ENCODE measurements at places on chromosomes 7 and 10.
A peak's percentile ranks its signal among the peaks of the same experiment; 100 is the strongest.

DNA sequence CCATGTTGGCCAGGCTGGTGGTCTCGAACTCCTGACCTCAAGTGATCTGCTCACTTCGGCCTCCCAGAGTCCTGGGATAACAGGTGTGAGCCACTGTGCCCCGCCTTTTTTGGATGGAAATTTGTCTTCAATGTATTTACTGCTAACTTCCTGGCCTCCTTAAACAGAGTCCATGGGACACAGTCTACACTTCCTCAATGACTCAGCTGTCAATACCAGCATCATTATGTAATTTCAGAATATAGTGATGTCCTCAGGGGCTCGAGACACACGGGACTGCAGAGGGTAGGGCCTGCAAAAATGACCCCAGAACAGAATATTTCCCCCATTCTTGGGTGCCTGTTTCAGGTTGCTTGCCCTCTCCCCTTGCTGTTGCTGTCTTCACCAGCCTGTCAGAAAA, 31.1 kb downstream of the CAMK2G start:
- DNase-seq = no peak

DNA sequence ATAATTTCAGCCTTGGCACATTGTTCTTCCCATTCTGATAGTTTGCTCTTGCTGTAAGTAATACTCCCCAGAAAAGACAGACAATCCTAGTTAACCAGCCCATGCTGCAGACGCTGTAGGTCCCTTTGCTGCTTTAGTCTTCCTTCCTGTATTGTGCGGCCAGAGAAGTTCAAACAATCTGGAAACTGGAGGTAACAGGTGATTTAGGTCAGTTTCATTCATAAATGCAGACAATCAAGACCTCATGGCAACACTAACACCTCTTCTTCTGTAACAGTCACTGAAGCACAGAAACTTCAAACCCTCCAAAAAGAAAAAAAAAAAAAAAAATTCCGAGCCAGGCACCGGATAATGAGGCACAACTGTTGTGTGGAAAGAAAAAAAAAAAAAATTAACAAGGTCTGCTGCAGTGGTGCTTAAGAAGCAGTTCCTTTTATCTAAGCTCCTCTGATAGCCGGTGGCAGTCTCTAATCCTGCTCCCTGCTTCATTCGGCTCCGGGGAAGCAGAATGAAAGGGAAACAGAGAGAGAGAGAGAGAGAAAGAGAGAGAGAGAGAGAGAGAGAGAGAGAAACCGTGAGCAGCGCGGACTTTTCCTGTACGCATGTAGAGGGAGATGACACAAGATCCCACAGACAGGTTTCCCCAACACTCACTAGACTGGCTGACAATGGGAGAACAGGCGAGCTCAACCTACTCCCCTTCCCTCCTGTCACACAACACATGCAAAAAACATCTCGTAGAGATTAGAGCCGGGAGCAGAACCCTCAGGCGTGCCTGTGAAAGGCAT, at the start of gene SEMA3A:
Gene SEMA3A (minus strand): TSS at position 306 of the 788 bp plus-strand sequence. CDS start 203 bp downstream, at position 103.
- DNase-seq = peak; percentile 39

DNA sequence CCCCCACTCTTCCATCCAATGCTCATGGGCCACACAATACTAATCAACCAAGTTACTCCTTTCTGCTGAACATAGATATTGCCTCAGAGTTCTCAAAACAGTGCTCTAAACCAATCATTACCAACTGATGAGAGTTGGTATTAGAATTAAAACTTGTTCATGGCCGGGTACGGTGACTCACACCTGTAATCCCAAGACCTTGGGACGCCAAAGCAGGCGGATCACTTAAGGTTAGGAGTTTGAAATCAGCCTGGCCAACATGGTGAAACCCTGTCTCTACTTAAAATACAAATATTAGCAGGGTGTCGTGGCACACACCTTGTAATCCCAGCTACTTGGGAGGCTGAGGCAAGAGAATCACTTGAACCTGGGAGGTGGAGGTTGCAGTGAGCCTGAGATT, 8.2 kb downstream of the TM9SF3 start:
- no peak for DNase-seq

GRCh38 chr7:36937754-36938563, 213.7 kb upstream of the AOAH start:
- peak; percentile 32 for DNase-seq

GRCh38 chr7:2821161-2821841, 22.8 kb downstream of the GNA12 start:
- DNase-seq = peak; percentile 82

GRCh38 chr10:77237120-77237519, 400.5 kb downstream of the KCNMA1 start:
- DNase-seq = no peak

- no peak for DNase-seq
Measured at GRCh38 chr10:120543291-120543690, 86.3 kb downstream of the PLPP4 start.

GRCh38 chr10:37667736-37668135, 189.7 kb downstream of the ZNF248 start:
- DNase-seq = no peak

- DNase-seq = no peak
Measured at GRCh38 chr10:16965740-16966447, 148.7 kb upstream of the RSU1 start.

DNA sequence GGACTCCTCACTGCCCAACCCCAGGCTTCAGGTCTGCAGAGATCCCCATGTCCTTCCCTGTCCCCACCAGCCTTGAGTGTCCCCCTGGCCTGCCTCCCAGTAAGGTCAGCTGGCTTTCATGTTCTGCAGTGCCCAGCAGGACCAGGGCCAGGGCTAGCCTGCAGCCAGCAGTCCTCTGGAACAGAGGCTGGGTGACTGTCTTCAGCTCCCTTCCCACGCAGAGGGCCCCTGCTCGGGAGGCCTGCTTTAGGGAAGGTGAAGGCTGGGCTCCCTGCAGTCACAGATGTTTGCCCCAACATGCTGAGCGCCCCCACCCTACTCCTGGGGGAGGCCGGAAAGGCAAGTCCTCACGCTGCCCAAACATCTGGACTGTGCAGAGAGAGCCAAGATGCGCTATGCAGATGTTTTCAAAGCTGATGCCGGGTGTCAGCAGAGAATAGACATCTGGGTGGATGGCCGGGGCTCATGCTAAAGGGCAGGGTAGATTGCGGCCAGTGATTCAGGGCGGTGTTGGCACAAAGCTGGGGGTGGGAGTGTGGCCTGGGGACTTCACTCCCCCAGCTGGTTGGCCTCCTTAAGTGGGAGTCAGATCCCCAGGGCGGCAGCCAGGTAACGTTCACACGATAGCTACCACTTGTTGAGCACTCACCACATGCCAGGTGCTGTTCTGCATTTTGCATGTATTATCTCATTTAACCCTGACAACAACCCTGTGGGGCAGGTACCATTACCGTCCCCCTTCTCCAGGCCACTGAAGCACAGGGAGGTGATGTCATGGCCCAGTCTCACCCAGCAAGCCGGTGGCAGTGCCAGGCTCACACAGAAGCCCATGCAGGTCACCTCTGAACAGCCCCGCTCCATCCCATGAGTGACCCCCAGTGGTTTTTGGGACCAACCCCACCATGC, 71.2 kb upstream of the COL13A1 start:
- DNase-seq = no peak

DNA sequence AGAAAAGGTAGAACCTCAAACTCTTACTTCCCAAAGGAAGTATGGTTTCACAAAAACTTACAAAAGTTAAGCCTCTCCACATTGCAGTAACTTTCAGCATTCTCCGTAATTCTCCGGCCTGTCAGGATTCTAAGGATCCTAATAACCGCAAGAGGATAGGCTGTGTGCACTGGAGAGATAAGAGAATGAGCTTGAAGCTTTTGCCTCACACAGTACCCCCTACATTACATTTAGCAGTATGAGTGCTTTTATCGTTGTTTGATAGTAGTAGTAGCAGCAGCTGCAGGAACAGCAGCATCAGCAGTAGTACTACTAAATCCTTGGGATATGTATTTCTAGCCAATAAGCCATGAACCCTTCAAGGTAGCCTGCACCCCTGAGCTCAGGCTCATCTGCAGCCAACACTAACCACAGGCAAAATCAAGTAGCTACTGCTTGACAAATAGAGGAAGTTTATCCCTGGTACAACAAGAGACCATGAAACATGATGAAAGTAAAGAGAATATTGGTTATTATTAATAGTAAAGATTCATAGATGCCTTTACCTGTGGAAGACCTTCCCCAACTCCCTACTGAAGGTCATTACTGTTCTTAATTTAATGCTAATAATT, 222.6 kb upstream of the CNTNAP2 start:
- DNase-seq = peak; percentile 13

GRCh38 chr7:66790196-66790595, 49.7 kb downstream of the RABGEF1 start:
- no peak for DNase-seq

DNA sequence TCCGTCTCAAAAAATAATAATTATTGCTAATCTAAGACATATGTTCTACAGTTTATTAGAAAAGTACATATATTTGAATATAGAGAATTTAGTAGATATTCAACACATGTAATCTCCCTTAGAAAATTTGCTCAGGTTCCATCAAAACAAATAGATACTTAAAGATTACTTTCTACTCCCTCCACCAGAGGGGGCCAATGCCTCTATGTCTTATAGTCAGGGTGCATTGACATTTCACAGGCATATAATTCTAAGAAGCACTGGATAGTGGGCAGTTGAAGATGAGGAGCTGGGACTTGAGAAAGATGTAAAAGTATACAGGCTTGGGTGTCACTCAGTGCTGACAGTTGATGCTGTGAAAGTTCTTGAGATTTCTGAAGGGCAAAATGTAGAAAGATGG, 301.6 kb upstream of the HPS1 start:
- DNase-seq = peak; percentile 57

DNA sequence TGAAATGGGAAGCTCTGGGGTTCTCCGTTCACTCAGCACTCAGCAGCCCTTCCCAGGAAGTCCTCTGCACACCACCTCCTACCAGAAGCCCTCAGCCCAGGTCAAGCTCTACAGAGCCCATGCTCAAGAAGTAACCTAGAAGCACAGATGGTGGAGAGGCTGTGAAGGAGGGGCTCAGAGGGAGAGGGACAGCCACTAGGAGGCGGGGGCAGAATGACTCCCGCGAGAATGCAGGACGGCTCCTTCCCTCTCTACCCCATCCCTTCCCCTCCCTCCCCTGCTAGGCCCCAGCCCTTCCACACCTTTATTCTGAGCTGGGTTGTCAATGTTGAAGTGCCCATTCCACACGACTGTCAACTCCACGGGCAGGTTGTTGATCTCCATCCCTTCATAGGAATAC, 373.2 kb downstream of the PLXNA4 start:
- DNase-seq = no peak

GRCh38 chr7:1200045-1200444, 32.6 kb upstream of the UNCX start:
- DNase-seq = no peak

GRCh38 chr7:96562458-96562857, 147.2 kb downstream of the SEM1 start:
- DNase-seq = no peak

GRCh38 chr7:29588900-29589696, 25.5 kb downstream of the PRR15 start:
- peak; percentile 85 for DNase-seq

GRCh38 chr7:151795168-151795811, 81.6 kb downstream of the PRKAG2 start:
- no peak for DNase-seq

GRCh38 chr10:13891128-13892000, 304.6 kb downstream of the PRPF18 start:
- DNase-seq = no peak

DNA sequence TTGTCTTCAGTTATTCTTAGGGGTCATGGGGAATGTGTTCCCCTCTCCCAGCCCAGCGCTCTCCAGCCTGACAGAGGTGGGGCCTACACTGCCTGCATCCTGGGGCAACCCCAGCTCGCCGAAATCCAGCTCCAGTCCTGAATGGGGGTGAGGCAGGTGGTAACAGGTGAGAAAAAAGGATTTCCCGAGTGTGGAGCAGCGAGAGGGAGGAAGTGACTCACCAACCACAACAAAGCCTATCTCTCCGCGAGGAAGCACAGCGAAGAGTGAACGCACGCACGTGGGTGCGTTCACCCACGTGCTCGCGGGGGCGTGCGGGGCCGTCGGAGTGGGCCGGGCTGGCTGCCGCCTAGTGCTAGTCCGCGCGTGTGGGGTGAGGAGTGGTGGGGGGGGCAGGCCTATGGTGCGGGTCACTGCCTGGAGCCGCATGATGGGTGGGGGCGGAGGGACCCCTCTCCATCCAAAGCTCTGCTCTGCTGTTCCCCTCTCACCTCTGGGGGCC, 855 bp upstream of the PALD1 start:
- peak; percentile 35 for DNase-seq

GRCh38 chr7:47581804-47582763, at the start of gene TNS3:
TNS3 (minus strand) TSS chr7:47582111; CDS start chr7:47439636, 142,475 bp downstream.
- DNase-seq = peak; percentile 64

GRCh38 chr7:98420966-98421612, 20.2 kb upstream of the BAIAP2L1 start:
- peak; percentile 79 for DNase-seq

- no peak for DNase-seq
Measured at GRCh38 chr7:5387711-5388245, 35.9 kb downstream of the TNRC18 start.

DNA sequence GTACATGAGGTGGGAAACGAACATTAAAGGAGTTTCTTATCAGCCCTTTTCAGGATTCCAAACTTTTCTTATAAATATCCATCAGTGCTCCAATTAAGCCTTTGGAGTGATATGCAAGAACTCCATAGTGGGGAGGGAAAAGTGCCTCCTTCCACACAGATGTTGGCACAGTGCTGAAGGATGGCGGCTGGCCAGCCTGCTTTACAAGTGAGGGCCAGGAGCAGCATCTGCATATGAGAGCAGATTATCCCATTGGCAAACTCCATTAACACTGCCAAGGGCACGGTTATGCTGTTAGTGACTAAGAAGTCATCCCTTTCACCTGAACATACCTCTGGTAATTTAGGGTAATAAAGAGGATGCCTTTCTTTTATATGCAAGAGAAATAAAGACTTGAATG, 543.1 kb downstream of the CNTNAP2 start:
- no peak for DNase-seq

DNA sequence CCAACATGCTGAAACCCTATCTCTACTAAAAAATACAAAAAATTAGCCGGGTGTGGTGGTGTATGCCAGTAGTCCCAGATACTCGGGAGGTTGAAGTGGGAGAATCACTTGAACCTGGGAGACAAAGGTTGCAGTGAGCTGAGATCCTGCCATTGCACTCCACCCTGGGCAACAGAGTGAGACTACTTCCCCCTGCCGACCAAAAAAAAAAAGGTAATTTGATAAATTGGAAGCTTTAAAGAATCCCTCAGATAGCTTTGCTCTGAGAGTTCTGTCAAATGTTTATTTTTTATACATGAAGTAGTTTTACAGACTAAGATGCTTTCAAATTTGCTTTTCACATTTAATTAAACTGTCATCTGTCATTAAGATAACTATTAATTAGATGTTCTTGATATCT, 563.3 kb upstream of the LRRTM3 start:
- no peak for DNase-seq

DNA sequence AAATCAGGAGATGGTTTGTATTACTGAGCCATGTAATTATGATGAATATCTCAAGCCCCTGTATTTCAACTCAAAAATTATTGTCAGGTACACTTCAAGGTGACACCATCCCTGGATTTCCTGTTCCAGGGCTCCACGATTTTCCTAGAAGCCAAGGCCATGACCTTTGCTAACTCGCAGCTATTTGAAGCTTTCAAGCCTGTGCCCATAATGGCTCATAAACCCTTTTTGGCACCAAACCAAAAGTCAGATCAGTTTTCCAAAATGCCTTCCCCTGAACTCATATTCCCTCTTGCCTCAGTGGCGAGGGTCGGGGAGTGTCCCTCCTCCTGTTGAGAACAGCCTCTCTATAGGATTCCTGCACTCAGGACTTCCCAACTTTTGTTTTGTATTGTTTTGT, 70.8 kb downstream of the HIP1 start:
- no peak for DNase-seq

- DNase-seq = no peak
Measured at GRCh38 chr7:111758332-111758731, 196.0 kb upstream of the IMMP2L start.

Data from NAMALWA (cell line).